CD4-positive, alpha-beta T cell treated with Interleukin-4 for 4 hours (primary cell): ENCODE measurements at places on chromosomes 7 and 10.

- no peak for DNase-seq
Observed at GRCh38 chr10:72355214-72355555, 466 bp upstream of the DNAJB12 start.

DNA sequence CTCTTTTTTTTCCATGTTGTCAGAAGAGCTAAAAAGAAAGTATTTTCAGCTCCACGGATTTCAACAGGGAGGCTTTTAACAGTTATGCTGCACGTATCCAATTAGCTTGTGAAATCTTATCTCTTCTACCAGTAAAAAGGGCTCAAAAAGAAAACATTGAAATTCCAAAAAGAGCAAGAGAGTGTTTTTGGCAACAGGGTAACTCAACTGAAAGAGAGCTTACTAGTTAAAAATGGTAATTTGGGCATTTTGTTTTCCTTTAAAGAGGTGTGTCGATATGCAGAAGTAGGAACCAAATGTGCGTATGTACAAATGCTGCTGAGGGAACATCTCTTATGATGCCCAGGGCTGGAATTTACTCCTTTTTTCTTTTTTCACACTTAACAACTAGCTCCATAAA is 292.8 kb downstream of the PRKG1 start:
- no peak for DNase-seq

DNA sequence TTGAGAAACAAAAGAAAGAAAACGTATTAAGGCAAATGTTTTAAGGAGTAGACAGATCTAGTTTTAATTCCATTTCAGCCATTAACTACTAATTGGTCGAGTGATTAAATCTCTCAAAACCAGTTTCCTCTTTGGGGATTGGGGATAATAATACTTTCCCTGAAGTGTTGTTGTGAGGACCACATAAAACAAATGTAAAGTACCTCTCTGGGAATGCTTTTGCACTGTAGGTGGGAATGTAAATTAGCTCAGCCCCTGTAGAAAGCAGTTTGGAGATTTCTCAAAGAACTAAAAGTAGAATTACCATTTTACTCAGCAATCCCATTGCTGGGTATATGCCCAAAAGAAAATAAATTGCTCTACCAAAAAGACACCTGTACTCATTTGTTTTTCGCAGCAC is 36.0 kb upstream of the PPP1R3C start:
- no peak for DNase-seq

DNA sequence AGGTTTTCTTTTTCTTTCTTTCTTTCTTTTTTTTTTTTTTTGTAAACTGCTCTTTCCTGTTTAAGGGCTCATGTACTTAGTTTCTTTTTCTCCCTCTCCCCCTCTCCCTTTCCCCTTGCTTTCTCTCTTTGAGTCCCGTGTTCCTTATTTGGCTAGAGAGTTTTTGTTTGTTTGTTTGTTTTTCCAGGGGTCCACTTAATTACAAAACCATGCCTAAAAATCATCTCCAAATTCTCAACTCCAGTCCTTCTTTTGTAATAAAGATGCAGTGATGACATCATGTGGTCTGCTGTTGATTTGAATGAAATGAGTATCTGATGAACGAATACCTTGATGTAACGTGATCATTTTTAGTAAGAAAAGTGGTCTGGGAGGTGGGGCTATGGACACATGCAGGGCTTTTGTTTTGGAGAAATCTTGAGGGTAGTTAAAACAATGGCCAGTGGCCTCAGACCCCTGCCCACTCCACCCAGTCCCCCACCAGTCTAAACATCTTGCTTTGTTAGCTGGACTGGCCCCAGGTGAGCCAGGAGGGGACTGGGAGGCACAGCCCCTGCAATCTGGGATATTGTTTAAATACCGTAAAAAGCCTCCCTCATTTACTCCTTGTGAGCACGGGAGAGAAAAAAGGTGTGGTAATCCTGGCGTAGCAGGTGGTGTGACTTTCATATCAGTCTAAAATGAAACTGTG is 165.7 kb downstream of the LRMDA start:
- no peak for DNase-seq

GRCh38 chr7:106952658-106953231 is 87.7 kb downstream of the PIK3CG start:
- no peak for DNase-seq

DNA sequence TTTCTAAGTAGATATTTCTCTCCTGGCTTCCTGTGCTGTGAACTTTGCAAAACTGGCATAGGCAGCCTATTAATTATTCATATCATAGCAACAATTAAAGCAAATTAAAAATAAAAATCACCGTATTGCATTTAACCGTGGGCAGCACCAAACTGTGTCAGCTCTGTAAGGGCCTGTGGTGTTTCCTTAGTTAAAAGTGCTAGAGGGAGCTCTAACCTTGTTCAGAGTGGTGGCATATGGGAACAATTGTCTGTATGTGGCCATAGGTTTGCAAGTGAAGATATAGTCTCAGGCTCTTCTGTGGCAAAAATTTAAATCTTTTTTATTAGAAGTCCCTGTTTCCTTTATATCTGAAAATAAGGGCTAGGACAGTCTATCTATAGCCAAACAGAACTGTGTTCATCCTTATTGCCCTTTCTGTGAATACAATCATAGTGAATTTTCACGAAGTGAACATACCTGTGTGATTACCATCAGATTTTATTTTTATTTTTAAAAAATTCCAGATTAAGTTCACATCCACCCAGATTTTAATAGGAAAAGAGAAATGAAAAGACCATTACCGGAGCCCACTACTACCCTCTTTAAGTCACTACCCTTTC is 92.6 kb downstream of the POLL start:
- no peak for DNase-seq

- no peak for DNase-seq
Observed at GRCh38 chr10:58972576-58973234, 203.7 kb upstream of the PHYHIPL start.

- no peak for DNase-seq
Observed at GRCh38 chr7:140610204-140611165, 30.1 kb downstream of the DENND2A start.

- no peak for DNase-seq
Observed at GRCh38 chr10:129102906-129103693, 363.9 kb upstream of the MGMT start.

DNA sequence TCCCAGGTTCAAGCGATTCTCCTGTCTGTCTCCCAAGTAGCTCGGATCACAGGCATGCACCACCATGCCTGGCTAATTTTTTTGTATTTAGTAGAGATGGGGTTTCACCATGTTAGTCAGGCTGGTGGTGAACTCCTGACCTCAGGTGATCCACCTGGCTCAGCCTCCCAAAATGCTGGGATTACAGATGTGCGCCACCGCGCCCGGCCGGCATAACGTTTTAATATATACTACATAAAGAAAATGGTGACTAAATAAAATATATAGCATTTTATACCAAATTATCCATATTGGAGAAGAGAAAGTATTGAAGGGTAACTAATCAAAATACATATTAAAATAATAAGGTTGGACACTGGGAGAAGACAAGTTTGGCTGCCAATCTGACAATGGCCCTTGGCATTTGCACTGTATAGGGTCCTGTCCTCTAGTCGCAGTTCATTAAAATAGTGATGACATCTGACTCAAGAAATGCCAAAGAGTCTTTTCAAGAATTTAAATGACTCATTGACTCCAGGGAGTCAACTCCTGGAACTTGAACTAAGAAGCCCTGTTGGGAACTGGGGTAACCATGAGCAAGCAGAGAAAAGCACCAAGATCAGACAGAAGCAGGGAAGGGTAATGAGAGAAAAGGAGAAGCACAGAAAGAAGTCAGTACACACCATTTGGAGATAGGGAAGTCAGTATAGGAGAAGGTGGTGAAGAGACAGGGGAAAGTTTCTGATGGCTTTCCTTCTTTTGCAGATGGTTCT is 91.1 kb downstream of the CH25H start:
- no peak for DNase-seq

DNA sequence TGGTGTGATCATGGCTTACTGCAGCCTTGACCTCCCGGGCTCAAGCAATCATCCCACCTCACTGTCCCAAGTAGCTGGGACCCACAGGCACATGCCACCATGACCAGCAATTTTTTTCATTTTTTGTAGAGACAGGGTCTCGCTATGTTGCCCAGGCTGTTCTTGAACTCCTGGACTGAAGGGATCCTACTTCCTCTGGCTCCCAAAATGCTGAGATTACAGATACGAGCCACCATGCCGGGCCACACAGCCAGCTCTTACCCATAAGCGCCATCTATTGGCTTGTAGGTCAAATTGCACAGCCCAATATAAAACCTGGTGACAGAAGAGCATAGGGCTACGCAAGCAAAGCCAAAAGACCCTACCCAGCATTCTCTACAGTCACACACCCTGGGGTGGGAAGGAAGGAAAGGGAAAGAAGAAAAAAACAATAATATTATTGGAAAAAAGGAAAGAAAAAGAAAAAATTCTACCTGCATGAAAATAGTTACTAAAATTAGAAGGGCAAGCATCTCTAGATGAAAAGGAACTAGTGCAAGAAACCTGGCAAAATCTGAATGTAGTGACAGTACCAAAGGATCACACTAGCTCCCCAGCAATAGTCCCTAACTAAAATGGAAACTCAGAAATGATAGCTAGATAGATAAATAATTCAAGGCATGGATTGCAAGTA is 29.4 kb upstream of the AMPH start:
- DNase-seq: peak; percentile 37

DNA sequence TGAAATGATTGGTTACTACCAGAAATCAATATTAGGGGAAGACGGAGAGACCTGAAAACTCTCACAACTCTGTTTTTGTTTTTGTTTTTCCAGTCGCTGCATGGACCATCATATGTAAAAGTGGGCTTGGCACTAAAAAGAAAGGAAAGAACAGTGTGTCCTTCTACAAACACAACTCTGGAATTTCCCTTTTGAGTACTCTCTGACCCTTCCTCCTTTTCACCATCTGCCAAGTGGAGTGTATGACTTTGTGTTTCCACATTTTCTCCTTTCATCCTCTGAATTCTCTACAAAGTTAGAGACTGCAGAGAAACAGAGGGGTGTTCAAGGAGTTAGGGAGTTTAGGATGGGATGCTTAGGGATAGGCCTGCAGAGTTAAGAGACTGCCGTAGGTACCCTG is 92.0 kb downstream of the MDFIC start:
- no peak for DNase-seq

DNA sequence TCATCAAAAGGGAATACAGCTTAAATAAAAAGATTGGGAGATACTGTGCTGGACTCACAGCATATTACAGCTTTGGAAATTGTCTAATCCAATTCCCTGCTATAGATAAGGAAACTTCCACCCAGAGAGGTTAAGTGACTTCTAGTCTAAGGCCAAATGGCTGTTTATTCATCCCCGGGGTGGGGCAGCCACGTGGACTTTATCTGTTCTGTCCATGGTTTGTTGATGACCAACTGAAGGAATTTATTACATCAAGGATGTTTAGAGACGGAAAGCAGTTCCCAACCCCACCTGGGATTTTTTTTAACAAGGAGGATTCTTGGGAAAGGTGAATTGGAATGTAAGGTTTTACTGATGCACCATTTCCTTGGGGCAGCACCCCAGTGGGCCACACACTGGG is 88.6 kb downstream of the ATXN7L1 start:
- DNase-seq: no peak

- no peak for DNase-seq
Observed at GRCh38 chr7:95367606-95368005, 28.6 kb downstream of the PON3 start.

- no peak for DNase-seq
Observed at GRCh38 chr7:110347081-110347480, 743.8 kb upstream of the LRRN3 start.

- DNase-seq: no peak
Observed at GRCh38 chr7:131321656-131322055, 6.0 kb upstream of the MKLN1 start.

GRCh38 chr10:98411768-98412167 is 3.2 kb downstream of the PYROXD2 start:
- no peak for DNase-seq

DNA sequence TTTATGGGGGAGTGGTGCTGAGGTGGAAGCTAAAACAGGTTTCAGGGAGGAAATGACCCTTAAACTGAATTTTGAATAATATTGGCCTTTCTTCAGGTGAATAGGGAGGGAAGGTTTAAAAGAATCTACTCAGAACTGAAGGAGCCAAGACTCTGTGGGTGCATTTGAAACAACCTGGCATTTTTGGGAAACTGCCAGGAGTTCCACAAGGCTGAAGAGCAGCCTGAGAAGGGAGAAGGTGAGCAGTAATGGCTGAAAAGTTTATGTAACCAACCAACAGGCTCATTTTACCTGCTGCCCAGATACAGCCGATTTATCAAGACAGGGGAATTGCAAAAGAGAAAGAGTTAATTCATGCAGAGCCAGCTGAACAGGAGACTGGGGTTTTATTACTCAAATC is 4.0 kb upstream of the PANK1 start:
- DNase-seq: no peak

DNA sequence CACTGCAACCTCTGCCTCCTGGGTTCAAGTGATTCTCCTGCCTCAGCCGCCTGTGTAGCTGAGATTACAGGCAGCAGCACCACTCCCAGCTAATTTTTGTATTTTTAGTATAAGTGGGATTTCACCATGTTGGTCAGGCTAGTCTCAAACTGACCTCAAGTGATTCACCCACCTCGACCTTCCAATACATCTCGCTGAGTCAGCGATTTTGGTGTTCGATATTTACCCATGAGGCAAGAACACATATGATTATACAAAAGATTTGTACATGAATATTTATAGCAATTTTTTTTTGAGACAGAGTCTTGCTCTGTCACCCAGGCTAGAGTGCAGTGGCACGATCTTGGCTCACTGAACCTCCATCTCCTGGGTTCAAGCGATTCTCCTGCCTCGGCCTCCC is 19.8 kb downstream of the PNLIP start:
- no peak for DNase-seq

DNA sequence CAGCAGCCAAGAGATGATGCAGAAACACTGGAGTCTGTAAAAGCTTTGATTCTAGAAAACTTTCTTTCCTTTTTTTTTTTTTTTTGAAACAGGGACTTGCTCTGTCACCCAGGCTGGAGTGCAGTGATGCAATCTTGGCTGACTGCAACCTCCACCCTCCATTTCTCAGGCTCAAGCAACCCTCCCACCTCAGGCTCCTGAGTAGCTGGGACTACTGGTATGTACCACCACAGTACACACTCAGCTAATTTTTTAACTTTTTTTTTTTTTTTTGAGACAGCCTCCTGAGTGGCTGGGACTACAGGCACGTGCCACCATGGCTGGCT is 17.0 kb upstream of the BAG3 start:
- DNase-seq: no peak

GRCh38 chr10:128567551-128567950 is 441.3 kb upstream of the MKI67 start:
- no peak for DNase-seq

DNA sequence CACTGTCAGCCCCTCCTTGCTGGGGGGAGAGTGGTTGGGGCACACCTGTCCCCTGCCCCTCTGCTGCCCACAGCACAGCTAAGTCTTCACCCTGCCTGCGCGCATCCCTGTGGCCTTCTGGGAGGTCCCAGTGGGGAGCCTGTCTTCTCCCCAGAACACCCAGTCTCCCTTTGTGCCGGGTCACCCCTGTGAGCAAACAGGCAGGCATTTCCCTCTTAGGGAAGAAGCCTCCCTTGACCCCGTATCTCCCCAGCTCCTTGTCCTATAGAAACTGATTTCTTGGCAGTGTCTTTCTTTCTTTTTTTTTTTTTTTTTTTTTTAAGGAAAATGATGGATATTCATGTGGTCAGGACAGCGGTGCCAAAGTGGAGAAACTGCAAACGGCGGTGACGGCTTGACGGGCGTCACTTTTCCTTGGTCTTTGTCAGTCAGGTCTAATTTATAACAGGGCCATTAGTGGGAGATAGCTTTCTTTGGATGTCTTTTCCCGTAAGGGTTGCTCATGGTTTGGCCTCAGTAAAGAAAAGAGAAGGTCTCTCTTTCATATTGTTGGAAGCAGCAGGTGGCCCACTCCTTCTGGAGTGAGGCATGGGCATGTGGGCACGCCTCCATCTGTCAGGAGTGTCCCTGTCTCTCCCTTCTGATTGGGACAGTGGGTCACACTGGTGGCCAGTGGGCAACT is 115.3 kb downstream of the NKX6-2 start:
- no peak for DNase-seq
